ENCODE measurements at places on chromosomes 2 and 18. TPM values are rescaled to one million over a fixed set of nuclear protein-coding genes. Genes with fewer than 3 reads are reported as not detected.

GRCh38 chr2:104945866-104946265 is 92.0 kb downstream of the POU3F3 start:
- H3K27ac ChIP-seq, result no peak overlapping the region
- DNase-seq, result no peak
- H3K36me3 ChIP-seq, result no peaks in the 10 kb centered on the region

GRCh38 chr2:216839688-216840087 is 20.2 kb downstream of the TNP1 start:
- no peak overlapping the region for H3K4me3 ChIP-seq
- H3K36me3 ChIP-seq, result no peaks in the 10 kb centered on the region
- H3K27me3 ChIP-seq, result no peaks in the 10 kb centered on the region

DNA sequence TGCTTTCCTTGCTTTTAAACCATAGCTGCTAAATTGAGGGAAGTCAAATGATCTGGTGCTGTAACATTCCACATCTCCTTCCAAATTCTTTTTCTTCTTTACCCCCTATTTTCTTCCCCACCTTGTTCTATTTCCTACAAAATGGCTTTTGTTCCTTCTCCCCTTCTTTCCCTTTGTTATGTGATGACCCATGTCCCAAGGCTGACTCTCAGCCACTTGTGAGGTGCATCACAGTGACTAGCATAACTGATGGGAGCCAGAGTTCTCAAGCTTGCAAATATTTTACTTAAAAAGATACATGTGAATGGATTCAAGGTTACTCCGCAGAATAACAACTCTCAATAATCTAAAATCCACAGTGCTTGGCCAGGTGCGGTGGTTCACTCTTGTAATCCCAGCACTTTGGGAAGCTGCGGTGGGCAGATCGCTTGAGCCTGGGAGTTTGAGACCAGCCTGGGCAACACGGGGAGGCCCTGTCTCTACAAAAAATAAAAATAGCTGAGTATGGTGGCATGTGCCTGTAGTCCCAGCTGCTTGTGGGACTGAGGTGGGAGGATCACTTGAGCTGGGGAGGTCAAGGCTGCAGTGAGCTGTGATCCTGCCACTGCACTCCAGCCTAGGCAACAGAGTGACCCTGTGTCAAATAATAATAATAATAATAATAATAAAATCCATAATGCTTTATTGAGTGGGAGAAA is 100.1 kb upstream of the CERS6 start:
- H3K36me3 ChIP-seq, result no peaks in the 10 kb centered on the region
- H3K27ac ChIP-seq, result no peak overlapping the region
- no peaks in the 10 kb centered on the region for H3K4me1 ChIP-seq
- no peaks in the 10 kb centered on the region for H3K27me3 ChIP-seq
- no peak overlapping the region for H3K4me3 ChIP-seq
- no peak for DNase-seq

GRCh38 chr2:223599640-223600380 is 2.4 kb downstream of the SCG2 start:
- H3K4me1 ChIP-seq, result no peaks in the 10 kb centered on the region
- H3K27me3 ChIP-seq, result no peaks in the 10 kb centered on the region
- H3K36me3 ChIP-seq, result no peaks in the 10 kb centered on the region
- DNase-seq, result no peak
- no peak overlapping the region for H3K4me3 ChIP-seq
- H3K27ac ChIP-seq, result no peak overlapping the region

DNA sequence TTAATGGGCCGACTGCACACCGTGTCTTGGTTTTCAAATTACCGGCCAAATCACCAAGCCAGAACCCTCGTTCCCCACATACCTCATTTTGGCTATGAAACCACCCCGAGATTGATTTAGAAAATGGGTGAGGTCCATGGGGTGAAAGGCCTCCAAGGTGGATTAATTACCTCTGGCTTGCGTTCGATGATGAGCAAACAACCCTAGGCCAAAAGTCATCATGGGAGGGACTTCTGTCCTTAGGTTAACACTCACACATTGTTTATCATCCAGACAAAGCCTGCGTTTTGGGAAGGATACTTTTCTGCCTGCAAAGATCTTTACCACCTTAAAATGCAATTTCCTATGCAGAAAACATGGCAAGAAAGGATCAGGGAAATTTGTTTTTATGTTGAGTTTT is 48.5 kb downstream of the GALR1 start:
- no peak overlapping the region for H3K27ac ChIP-seq
- peaks cover 2% of the 10 kb centered on the region for H3K27me3 ChIP-seq
- DNase-seq, result no peak

- H3K36me3 ChIP-seq, result no peaks in the 10 kb centered on the region
- no peaks in the 10 kb centered on the region for H3K4me1 ChIP-seq
- no peaks in the 10 kb centered on the region for H3K27me3 ChIP-seq
Measured at GRCh38 chr18:60601249-60601648, 228.7 kb upstream of the MC4R start.

DNA sequence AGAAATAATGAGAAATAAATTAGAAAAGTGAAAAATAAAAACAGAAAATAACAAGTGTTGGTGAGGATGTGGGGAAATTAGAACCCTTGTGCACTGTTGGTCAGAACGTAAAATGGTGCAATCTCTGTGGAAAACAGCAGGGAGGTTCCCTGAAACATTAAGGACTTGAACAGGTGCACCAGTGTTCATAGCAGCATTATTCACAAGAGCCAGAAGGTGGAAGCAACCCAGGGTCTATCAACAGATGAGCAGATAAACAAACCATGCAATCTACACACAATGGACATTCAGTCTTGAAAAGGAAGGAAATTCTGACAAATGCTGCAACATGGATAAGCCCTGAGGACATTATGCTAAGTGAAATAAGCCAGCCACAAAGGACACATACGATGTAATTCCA is 58.2 kb upstream of the TFCP2L1 start:
- H3K4me3 ChIP-seq, result no peak overlapping the region
- H3K36me3 ChIP-seq, result peaks cover 3% of the 10 kb centered on the region
- H3K27me3 ChIP-seq, result no peaks in the 10 kb centered on the region
- no peaks in the 10 kb centered on the region for H3K4me1 ChIP-seq
- DNase-seq, result no peak

DNA sequence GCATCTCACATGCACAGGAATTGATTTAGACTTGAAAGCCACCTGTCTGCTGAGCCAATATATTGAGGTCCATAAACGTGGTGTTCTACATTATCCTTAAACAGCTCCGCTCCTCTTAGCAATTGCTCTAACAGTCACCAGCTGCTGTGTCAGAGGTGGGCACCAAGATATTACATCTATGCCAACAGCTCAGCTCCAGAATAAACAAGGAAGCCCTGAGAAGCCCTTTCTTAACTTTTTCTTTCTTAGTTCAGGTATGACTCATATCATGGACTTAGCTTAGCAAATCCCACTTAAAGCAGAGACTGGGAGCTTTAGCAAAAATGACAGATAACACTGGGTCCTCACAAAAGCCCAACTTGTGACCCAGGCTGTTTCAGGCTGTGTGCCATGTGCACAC is 436.6 kb downstream of the IRS1 start:
- H3K36me3 ChIP-seq, result no peaks in the 10 kb centered on the region
- DNase-seq, result no peak
- H3K27ac ChIP-seq, result no peak overlapping the region

DNA sequence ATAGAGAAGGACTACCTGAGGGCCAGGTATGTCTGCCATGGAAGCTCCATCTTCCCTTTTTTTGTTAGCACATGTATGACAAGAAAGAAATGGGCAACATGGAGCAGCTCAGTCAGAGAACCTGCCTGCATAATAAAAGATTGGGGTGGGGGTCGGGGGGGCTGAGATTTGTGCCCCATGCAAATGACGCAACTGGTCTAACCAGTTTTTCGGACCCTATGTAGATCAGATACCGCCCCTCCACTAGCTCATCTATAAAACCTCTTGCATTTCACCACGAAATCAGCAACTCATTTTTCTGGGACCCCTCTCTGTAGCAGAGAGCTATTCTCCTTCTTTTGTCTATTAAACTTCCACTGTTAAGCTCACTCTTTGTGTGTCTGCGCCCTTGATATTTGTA is 657.2 kb downstream of the ERBB4 start:
- H3K27ac ChIP-seq, result no peak overlapping the region
- no peak overlapping the region for H3K4me3 ChIP-seq
- DNase-seq, result no peak
- H3K27me3 ChIP-seq, result no peaks in the 10 kb centered on the region
- no peaks in the 10 kb centered on the region for H3K4me1 ChIP-seq

DNA sequence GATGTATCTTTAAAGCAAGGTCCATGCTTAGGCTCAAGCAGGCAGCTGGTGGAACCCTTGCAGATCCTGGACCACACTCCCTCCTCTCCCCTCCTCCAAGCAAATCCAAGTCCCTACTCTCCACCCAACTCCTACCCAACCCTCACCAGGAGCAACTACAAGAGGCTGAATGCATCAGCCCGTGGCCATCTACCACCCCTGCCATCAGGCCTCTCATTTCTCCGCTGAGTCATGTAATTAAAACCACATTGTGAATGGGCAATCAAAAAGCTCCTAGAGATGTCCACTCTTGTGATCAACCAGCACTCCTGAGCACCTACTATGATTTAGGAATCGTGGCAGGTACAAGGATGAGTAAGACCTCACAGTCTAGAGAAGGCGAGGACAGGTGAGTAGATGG is 142.2 kb upstream of the CAPN13 start:
- no peaks in the 10 kb centered on the region for H3K27me3 ChIP-seq
- no peaks in the 10 kb centered on the region for H3K4me1 ChIP-seq
- no peaks in the 10 kb centered on the region for H3K36me3 ChIP-seq
- H3K27ac ChIP-seq, result no peak overlapping the region
- DNase-seq, result no peak
- no peak overlapping the region for H3K4me3 ChIP-seq

- no peaks in the 10 kb centered on the region for H3K36me3 ChIP-seq
- no peak overlapping the region for H3K27ac ChIP-seq
- H3K27me3 ChIP-seq, result no peaks in the 10 kb centered on the region
- H3K4me1 ChIP-seq, result no peaks in the 10 kb centered on the region
- H3K4me3 ChIP-seq, result no peak overlapping the region
- no peak for DNase-seq
Measured at GRCh38 chr2:65565681-65566080, 133.3 kb upstream of the SPRED2 start.

DNA sequence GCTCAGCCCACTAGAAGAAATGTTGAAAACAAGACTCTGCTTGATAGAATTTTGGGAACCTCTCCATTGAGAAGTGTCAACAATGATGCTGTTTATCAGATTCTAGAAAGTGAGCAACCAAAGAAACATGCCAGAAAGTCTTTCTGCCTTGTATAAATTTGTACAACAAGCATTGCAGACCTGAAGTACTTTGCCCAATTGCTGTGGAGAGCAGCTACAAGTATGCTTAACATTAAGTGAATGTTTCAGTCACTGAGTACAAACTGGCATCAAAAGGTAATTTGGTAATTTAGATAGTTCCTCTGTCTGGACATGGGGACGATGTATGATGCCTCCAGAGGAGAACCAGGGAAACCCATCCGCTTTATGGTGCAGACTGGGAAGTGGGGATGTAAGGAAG is 33.4 kb upstream of the SKA1 start:
- no peak for DNase-seq
- H3K36me3 ChIP-seq, result no peaks in the 10 kb centered on the region
- H3K4me3 ChIP-seq, result no peak overlapping the region
- no peaks in the 10 kb centered on the region for H3K27me3 ChIP-seq
- no peak overlapping the region for H3K27ac ChIP-seq
- H3K4me1 ChIP-seq, result no peaks in the 10 kb centered on the region

DNA sequence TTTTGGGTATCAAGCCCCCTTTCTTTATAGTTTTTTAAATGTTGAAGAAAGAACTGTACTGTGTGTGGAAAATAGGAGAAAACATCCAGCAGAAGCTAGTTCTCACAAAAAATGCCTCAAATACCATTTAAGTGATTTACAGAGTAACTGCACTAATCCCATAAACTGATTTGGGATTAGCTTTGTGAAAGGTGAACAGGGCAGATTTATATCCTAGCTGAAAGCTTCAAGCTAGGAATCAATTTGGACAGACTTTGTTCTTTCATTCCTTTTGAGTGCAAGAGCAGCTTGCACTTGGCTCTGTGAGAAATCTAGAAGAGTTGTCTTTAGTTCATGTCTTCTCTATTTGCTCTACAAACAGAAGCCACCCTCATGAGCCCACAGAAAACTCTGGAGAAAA is 183.9 kb upstream of the VRK2 start:
- no peak for DNase-seq
- H3K27ac ChIP-seq, result no peak overlapping the region
- no peaks in the 10 kb centered on the region for H3K4me1 ChIP-seq
- H3K27me3 ChIP-seq, result no peaks in the 10 kb centered on the region

GRCh38 chr2:85353876-85354285 is 447 bp downstream of the RETSAT start:
- H3K4me3 ChIP-seq, result peak overlapping the region; percentile 54
- no peaks in the 10 kb centered on the region for H3K4me1 ChIP-seq
- H3K36me3 ChIP-seq, result peaks cover 4% of the 10 kb centered on the region
- H3K27me3 ChIP-seq, result no peaks in the 10 kb centered on the region
- peak; percentile 32 for DNase-seq
- H3K27ac ChIP-seq, result peak overlapping the region; percentile 76

UGT1A5 gene
- not detected for total RNA-seq

DNAH7 gene
- total RNA-seq, result 3.4 TPM

FBXO15 gene
- total RNA-seq, result 7.8 TPM

ANKRD30B gene
- total RNA-seq, result 2.5 TPM

DHRS9 gene
- 0.34 TPM for total RNA-seq

SLC9A4 gene
- total RNA-seq, result not detected

ADGRF3 gene
- 0.34 TPM for total RNA-seq

ZNF892 gene
- 4.8 TPM for total RNA-seq

ESPNL gene
- total RNA-seq, result 3.9 TPM

ATIC gene
- total RNA-seq, result 23.7 TPM
